ENCODE measurements at places on chromosomes 7 and 10.

DNA sequence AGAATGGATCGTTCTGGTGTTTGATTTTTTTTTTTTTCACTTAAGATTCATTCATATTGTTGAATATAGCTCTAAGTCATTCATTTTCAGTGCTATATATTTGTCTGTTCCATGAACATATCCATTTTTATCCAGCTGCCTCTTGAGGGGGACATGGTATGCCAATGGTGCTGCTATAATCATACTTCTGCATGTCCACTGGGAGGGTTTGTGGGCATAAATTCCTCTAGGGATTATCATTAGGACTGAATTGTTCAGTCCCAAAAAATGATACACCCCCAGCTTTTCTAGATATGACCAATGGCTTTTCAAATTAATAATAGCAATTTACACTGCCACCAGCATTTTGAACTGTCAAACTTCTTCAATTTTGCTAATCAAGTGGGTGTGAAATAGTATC lies 41.1 kb downstream of the CAV1 start:
- no peak for DNase-seq

DNA sequence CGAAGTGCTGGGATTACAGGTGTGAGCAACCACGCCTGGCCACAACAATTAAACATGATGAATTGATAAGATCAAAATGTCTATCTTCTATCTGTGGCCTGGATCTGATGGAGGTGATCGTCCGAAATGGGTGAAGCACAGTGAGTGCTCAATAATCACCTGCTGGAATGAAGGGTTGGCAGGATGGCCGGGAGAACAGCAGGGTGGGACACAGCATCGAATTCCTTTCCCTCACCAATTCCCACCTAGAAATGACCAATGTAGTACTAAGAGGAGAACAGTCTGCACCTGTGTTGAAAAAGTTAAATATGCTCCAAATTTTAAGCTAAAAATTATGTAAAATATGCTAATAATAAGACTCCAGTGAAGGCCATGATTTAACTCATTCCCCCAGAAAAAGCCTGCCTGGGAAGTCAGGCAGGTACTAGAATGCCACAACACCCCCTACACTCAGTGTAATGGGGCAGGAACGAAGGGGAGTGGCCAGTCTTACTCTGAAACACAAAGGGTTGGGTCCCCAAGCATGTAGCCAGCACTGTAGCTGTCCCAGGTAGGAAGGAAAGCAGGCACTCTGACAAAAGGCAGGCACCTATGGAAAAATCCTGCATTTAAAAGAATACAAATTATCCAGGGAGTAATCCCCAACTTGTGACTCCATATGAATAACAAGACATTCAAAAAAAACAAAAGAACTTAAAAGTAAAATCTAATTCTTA lies 110.3 kb downstream of the VPS41 start:
- no peak for DNase-seq

- DNase-seq = no peak
Observed at GRCh38 chr10:93815304-93816096, 57.8 kb downstream of the LGI1 start.

- DNase-seq = no peak
Observed at GRCh38 chr10:126611303-126611702, 59.2 kb downstream of the C10orf90 start.

DNA sequence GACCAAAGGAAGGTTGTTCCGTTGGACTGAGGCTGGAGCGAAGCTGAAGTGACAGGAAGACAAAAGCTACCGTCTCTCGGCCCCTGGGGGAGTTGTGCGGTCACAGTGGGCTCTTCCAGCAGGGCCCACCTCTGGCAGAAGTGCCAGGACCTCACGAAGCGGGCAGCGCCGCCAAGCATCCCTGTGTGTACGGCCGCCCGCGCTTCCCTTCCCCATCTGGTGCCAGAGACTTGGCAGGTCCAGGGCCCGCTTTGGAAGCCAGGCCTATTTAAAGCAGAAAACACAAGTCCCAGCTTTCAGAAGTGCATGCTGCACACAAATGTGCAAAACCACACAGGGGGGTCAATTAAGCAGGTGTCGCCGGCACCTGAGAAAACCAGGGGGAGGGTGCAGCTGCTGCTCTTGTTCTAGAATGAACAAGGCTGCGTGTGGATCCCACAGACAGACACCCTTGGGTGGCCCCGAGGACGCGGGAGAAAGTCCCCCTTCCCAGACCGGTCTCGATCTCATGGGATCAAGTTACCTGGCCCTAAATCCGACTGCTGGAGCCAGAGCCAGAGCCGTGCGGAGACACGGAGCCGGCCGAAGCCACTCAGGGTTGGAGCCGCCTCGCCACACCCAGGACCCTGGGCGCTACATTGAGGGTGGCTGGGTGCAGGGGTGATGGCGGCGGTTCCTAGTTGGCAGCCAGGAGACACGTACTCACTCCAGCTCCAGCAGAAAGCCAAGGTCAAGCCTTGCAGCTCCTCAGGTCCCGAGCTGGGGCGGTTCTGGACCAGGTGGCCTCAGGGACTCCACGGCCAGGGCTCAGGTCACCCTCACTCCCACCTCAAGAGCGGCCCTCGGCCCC lies 51.8 kb upstream of the PPP2R2D start:
- DNase-seq = no peak

GRCh38 chr10:21191512-21191911 lies 294.4 kb upstream of the NEBL start:
- DNase-seq = no peak
